ENCODE measurements at places on chromosomes 6 and 20.

- no peak for DNase-seq
Measured at GRCh38 chr6:135423649-135424128, 73.9 kb downstream of the AHI1 start.

GRCh38 chr6:17705428-17705777, 1.3 kb downstream of the NUP153 start:
- no peak for DNase-seq

DNA sequence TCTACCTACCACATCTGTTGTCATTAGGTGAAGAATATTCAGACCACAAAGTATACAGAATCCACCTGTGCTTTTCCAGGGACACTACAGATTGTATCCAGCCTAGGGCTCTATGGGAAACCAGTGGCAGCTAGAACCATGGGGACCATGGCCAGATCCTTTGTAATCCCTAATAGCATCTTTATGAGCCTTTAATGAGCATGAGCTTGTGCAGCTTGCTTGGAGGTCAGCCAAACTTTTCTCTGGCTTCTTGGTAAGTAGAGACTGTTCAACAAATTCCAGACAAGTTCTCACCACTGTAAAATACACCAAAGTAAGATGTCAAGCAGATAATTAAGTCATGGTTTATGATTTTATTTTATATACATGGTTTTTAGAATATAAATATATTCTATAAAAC, 301.6 kb upstream of the ADGRB3 start:
- no peak for DNase-seq

GRCh38 chr6:44253307-44254101, 3.8 kb downstream of the SLC35B2 start:
- DNase-seq: no peak

DNA sequence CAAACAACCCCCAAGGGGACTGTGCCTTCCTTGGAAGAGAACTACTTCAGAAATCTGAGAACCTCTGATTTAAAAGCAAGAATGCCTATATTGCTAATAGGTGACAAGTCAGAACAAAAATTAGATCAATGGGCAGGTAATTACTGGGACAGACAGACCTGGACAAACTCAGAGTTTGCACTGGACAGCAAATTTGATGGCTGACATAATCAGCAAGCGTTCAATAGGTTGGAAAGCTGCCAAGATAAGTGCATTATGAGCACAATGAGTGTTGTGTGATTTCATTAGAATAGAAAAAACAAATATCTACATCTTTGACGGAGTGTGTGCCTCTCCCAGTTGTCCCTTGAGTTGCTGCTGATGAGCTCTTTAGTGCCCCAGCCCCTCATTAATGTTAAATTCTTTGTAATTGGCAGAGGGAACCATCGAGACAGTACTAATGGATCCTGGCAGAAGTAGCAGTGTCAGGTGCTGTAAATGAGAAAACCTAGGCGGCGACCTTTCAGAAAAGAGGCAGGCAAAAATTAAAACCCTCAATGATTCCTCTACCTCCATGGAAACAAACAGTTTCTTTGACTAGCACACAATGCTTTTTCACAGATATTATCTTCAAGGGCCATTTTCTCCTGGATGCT, 116.5 kb upstream of the COL21A1 start:
- DNase-seq: no peak

DNA sequence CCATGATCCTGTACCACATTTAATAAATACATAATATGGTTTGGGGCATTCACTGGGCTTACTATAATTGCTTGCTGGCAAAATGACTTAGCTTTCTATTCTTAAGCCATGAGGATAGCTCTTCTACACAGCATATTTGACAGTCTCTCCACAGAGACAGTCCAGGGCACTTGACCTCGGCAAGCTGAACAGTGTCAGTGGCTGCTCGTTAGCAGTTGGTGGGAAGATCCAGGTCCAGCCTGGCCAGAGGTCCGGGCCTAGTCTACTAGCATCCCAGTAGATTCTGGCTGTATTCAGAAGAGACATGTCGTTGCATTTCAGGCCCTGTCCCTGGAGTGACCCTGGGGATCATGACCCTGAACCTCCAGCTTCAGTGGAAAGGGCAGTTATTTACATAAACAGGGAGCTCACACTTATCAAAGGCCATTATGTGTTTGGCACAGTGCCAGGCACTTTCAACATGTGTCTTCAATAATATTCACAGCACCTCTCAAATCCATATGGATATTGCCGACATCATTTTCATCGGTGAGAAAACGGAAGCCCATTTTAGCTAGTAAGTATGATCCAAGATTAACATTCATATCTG, 139.0 kb downstream of the IMPG1 start:
- DNase-seq: no peak

DNA sequence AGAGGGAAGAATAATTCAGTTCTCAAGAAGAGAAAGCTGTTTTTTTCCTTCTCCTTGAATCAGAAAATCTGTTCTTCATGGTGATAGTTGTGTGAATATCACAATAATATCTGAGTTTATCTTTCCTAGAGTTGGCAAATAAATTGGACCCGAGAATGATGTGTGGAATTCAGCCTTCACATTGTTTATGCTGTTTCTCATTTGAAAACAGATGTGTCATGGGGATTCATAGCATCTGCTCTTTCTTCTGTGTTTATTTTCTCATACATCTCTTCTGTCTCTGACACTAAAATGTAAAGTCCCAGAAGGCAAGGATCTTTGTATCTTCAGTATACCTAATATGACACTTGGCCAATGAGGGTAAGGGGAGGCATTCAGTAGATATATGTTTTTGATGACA, 103.6 kb upstream of the SGK1 start:
- DNase-seq: no peak

DNA sequence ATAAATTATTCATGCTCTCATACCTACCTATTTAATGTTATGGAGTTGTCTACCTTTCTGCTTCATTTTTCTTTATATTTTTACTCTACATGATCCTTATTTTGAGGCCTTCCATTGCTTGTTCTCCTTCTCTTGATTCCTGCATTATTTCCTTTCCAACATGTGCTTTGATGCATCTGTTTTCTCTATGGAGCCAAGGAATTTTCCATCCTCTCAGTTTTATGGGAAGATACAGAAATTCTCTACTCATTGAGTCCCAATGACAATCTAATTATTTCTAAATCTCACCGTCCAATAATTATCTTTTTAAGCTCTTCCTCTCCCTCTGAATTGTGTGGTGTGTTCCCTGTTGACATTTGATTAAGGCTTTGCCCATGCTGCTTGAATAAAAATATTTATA, 136.0 kb downstream of the PACRG start:
- no peak for DNase-seq

GRCh38 chr6:22133357-22133756, 163.5 kb downstream of the PRL start:
- DNase-seq: no peak

DNA sequence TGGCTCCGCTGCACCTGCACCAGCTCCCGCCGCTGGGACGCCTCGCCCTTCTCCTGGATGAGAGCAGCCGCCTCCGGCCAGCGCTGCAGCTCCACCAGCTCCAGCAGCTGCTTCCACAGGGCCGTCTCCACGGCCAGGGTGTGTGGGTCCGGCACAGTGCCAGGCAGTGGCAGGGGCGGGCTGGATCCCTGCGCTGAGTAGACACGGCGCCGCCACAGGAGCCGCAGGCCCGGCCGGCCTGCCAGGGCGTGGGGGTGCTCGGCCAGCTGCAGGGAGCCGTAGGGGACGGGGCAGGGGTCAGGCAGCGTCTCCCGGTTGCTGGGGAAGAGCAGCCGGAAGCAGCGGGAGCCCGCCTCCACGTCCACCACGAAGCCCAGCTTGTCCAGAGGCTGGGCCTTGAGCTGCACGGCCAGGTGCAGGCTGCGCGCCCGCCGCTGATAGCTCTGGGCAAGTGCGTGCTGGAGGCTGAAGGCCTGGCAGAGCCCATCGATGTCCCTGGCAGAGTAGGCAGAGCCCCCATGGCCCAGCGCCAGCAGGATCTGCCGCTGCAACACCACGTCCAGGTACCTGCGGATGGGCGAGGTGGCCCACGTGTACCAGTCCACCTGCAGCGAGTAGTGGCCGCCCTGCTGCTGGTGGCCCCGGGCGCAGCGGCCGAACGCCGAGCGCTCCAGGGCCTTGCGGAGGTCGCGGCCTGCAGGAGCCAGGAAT, 9.4 kb downstream of the FNDC11 start:
- no peak for DNase-seq
